ENCODE measurements at places on chromosomes 4 and X.
A peak's percentile ranks its signal among the peaks of the same experiment; 100 is the strongest.

GRCh38 chr4:183185018-183185417 is 86.0 kb downstream of the WWC2 start:
- DNase-seq, result no peak

DNA sequence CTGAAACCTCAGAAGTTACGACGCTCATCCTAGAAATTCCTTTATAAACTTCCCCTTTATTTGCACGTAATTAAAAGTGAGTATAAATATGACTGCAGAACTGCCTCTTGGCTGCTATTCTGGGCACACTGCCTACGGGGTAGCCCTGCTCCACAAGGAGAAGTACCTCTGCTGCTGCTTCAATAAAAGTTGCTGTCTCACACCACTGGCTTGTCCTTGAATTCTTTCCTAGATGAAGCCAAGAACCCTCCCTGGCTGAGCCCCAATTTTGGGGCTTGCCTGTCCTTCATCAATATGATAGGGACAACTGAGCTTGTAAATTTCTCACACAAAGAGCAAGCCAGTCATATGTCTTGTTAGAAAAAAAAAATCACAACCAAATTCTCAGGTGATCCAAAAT is 115.8 kb downstream of the VEGFC start:
- no peak for DNase-seq

GRCh38 chr4:85966373-85966772 is 393.5 kb downstream of the MAPK10 start:
- no peak for DNase-seq

DNA sequence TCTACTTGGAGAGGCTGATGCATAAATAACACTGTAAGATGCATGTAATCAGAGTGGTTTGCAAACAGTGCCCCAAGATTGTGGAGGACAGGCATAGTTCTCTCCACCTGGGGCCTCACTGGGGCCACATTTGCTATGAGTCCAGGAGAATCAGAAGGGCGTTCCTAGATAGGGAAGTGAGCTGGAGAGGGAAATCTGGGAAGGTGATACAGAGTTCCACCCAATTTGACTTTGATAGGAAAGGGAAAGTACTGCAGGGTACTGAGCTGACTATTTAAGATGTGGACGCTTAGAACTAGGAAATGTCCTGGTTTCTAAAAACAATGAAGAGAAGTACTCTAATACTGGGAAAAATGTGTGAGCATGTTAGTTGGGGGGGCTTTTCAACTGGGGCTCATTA is 33.9 kb downstream of the FAM9C start:
- no peak for DNase-seq

GRCh38 chrX:96591421-96591820 is 93.2 kb upstream of the DIAPH2 start:
- no peak for DNase-seq

DNA sequence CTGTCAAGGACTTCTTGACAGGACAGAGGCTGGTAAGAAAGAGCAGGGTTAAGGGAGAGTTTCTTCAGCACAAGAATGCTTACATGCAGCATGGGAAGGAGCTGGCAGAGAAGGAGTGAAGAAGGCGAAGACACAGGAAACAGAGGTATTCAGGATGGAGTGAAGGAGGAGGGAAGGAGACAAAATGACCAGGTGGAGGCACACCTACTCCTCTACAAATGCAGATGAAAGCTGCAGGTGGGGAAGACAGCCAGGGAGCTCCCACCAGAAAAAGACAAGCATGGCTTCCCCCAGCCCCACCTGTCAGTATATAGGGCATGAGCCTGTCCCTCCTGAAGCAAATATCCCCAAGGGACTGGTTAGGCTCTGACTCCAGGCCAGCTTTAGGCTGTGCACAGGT is 29.6 kb upstream of the NKRF start:
- no peak for DNase-seq

DNA sequence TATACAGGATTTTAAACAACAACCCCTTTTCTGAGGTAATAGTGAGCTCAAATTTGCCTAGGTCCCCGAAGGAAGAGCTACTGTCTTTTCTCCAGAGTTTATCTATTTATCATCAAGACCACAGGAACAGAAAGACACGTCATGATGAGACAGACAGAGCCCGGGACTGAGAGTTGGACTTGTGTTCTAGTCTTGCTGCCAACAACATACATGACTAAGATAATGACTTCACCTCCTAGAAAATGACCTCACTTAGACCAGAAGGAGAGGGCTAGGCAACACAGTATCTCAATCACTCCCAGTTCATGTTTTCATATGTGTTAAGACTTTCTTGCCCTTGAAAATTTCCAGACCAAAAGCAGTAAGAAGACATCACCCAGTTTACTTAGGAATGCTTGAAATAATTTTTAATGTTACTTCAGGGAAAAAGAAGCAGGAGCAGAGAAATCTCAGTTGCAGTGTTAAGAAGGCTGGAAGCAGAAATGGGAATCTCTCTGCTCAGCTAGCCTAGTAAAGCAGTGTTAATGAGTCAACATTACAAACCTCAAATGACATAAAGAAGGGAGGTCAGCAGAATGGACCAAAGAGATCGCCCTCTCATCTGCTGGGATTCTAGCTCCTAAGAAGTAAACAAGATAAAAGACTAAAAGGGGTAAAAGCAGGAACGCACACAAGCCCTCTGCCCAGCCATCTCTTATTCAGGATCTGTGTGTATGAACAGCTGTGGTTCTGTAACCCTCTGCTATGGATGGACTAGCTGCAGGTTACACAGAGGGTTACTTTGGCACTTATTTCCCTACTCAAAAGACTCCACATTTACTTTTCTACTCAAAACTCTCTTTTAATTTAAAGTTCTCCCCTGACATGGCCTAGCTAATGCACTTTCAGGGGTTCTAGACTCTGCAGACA is 24.8 kb downstream of the PDGFC start:
- no peak for DNase-seq

DNA sequence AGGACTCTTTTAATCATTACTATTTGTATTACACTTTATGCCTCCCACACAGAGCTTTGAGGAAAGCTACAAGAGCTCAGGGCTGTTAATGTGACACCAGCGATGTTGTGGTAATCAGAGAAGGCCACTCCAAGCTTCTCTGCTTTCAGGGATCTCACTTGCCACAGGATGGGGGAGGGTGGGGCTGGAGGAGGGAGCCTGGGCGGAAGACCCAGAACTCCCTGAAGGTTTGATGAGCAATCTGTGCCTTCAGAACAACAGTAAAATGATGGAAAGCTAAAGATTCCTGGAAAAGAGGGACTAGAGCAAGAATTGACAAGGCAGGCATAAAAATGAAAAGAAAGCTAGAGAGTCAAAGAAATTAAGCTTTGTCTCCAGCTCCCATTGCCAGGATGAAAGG is 75.6 kb downstream of the MAML3 start:
- DNase-seq, result no peak

GRCh38 chr4:147948336-147948735 is 216.4 kb downstream of the ARHGAP10 start:
- no peak for DNase-seq

GRCh38 chr4:183407635-183408464 is 36.6 kb upstream of the CDKN2AIP start:
- DNase-seq, result no peak

DNA sequence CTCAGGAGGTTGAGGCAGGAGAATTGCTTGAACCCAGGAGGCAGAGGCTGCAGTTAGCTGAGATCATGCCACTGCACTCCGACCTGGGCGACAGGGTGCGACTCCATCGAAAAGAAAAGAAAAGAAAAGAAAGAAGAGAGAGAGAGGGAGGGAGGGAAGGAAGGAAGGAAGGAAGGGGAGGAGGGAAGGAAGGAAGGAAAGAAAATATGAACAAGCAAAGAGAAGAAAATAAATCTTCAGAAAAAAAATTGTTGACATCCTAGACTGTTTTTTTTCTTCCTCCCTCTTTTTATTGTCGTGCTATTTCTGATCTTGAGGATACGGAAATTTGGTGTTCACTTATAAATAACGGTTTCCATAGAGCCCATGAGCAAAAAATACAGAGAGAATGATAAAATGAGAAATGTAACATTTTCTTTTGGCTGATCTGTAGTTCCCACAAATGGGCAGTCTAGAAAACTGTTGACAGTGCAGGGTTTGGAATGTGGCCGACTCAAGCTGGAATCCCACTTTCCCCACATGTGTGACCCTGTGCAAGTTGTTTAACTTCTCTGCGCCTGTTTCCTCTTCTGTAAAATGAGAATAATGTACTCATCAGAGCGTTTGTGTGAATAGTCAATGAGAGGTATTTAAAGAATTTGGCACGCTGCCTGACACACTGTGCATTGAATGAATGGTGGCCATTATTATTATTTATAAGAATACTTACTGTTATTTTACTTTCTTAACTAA is 19.4 kb downstream of the SORBS2 start:
- no peak for DNase-seq

DNA sequence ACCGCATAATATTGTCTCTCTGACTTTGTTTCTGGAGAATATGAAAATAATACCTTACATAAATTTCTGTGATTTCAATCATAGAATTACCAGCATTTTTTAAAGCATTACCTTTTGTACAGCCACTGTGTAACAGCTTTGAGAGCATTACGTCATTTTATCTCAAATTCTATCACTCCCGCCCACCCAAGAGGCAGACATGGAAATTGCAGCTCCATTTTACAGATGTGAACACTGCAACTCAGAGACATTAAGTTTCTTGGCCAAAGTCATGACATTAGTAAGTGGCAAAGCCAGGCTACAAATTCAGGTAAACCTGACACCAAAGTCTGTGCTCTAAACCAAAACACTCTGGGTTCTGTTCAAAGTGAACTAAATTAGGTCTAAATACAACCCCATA is 33.6 kb upstream of the KDR start:
- DNase-seq, result no peak

DNA sequence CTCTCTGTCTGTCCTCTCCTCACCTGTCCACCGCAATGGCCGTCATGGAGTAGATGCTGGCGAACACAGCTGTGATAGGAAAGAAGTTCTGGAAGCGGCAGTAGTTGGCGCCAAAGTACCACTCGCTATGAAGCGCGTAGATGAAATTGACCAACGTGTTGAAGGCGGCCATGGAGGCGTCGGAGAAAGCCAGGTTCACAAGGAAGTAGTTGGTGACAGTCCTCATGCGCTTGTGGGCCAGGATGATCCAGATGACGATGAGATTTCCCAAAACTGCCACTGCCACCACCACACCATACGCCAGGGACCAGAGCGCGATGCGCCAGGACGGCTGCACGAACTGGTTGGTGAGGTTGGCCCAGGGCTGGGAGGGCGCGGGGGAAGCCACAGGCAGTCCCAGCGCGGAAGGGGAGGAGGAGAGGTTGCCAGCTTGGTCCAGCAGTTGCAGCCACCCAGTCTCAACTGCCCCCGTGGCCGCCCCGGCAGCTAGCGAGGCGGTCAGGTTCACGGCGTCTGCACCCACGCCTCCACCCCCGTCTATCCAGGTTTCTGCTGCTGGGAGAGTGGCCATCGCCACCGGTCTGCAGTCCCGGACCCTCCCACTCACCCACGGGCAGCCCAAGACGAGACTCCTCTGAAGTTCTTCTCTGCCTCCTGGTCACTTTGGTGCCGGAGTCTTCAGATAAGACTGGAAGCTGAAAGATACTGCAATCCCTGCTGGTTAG is 518 bp downstream of the TACR3 start:
- peak; percentile 23 for DNase-seq

Measured in left renal cortex interstitium (tissue), 4 donors.